WTC11 (cell line): ENCODE measurements at places on chromosomes 13 and 19. TPM values are rescaled to one million over a fixed set of nuclear protein-coding genes. Genes with fewer than 3 reads are reported as not detected.
A peak's percentile ranks its signal among the peaks of the same experiment; 100 is the strongest.

DNA sequence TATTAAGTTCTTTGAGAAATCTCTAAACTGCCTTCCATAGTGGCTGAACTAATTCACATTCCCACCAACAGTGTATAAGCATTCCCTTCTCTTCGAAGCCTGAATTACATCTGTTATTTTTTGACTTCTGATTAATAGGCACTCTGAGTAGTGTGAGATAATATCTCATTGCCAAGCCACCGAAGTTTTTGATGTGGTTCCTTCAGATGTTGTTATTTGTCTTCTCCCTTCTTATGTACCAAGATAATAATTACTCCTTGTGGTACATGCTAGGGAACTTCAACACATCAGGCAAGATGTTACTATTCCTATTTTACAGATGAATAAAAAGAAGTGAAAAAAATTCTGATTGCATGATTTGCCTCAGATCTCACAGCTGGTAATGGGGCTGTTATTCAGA is 70.9 kb downstream of the KCTD12 start:
- no peaks in the 10 kb centered on the region for H3K4me1 ChIP-seq
- no peak for DNase-seq
- H3K27ac ChIP-seq, result no peak overlapping the region
- no peak overlapping the region for H3K4me3 ChIP-seq
- no peaks in the 10 kb centered on the region; the same call in 1 of the 2 replicates for H3K27me3 ChIP-seq
- H3K36me3 ChIP-seq, result no peaks in the 10 kb centered on the region

DNA sequence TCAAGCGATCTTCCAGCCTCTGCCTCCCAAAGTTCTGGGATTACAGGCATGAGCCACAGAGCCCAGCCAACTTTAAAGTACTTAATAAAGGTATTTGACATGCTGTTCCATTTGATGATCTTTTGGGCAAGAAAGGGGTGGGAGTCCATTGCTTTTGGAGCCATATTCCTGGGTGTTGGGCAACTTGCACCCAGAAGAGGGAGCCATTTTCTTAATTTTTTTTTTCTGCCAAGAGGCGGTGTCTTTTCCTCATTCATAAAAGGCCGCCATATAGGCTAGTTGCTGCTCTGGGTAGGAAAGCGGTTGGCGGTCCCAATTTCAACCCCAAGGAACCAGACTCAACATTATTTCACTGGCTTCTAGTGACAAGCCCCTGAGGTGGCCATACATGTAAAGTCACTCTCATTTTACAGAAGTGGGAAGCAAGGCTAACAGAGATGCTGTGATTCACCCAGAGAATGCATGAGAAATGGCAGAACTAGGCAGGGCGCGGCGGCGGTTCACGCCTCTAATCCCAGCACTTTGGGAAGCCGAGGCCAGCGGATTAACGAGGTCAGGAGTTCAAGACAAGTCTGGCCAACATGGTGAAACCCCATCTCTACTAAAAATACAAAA is 139.6 kb downstream of the CACNA1A start:
- H3K27me3 ChIP-seq, result no peaks in the 10 kb centered on the region
- H3K4me1 ChIP-seq, result peaks cover 8% of the 10 kb centered on the region; the same call in 1 of the 2 replicates
- peak; percentile 16 for DNase-seq
- no peak overlapping the region for H3K27ac ChIP-seq

DNA sequence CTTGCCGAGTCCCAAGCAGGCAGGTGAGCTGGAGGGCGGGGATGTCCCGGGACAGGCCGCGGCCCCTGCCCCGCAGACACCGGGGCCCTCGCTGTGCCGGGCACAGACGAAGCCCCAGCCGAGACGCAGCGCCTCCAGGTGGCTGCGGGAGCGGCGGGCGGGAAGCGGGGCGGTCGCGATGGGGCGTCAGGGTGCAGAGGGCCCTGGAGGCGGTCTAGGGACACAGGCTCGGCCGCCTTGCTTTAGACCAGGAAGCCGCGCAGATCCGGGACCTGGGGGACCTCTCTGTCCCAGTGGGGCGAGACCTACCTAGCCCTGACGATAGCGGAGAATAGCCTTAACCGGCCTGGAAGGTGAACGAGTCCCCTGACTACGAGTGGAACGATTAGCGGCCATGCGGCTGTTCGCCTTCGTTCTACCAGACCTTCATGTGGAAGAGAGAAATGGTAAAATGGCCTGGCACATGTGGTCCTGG is 4.2 kb upstream of the ZNF564 start:
- no peaks in the 10 kb centered on the region for H3K36me3 ChIP-seq
- H3K4me3 ChIP-seq, result no peak overlapping the region; the same call in 1 of the 2 replicates
- H3K27me3 ChIP-seq, result peaks cover 17% of the 10 kb centered on the region
- H3K27ac ChIP-seq, result no peak overlapping the region
- DNase-seq, result peak; percentile 75

DNA sequence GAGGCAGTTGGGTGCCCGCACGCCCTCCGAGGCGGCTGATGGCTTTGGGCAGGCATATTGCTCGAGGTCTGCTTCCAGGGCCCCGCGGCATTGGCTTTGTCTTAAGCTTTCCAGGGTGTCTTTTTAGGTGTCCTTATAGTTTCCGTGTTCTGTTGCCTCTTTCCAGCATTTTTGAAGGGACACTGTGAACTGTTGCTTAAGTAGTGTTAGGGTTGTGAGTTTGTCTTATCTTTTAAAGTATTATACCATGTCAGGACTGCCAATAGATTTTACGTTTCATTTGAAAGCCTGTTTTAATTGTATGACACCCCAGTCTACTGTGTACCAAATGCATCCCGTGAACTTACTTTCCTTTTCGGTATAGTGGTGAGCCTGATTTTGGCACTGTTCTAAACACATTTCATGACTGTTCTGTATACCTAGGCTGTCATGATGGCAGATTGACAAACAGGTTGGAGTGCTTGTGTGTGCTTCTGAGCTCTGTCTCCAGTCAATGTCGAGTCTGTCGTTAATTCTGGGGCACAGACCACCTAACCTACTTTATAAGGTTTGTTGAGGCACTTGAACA is 656 bp downstream of the PCCA start:
- H3K27me3 ChIP-seq, result no peaks in the 10 kb centered on the region
- no peak for DNase-seq
- H3K4me1 ChIP-seq, result peaks cover 31% of the 10 kb centered on the region
- peaks cover 29% of the 10 kb centered on the region for H3K36me3 ChIP-seq
- peak overlapping the region; percentile 94 for H3K4me3 ChIP-seq

- peaks cover 10% of the 10 kb centered on the region for H3K4me1 ChIP-seq
- no peak overlapping the region for H3K27ac ChIP-seq
- no peak for DNase-seq
Observed at GRCh38 chr13:74530011-74530410, 395.8 kb upstream of the KLF12 start.

DNA sequence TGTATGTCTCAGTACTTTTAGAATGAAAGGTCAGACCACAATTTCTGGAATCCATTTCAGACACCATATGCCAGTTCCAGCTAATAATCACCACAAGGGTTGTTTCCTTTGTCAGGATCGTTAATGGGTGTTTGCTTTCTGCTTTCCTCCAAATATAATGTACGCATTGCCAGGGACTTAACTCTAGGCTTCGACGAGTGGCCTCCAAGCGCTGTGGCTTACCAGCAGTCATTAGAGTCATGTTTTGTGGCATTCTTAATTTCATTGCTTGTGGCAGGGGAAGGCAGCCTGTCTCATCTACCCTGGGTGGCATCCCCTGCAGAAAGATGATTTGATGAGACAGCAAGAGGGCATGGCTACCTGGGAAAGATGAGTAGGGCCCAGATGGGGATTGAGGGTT is 22.5 kb downstream of the SAFB start:
- no peak overlapping the region for H3K27ac ChIP-seq
- H3K4me1 ChIP-seq, result peaks cover 3% of the 10 kb centered on the region; the same call in 1 of the 2 replicates
- no peak overlapping the region for H3K4me3 ChIP-seq
- no peaks in the 10 kb centered on the region for H3K27me3 ChIP-seq
- no peak for DNase-seq
- H3K36me3 ChIP-seq, result peaks cover 85% of the 10 kb centered on the region

GRCh38 chr13:26216042-26216441 is 6.1 kb downstream of the RNF6 start:
- H3K27me3 ChIP-seq, result no peaks in the 10 kb centered on the region
- peaks cover 4% of the 10 kb centered on the region for H3K4me1 ChIP-seq
- no peak overlapping the region for H3K4me3 ChIP-seq
- peaks cover 52% of the 10 kb centered on the region for H3K36me3 ChIP-seq
- no peak overlapping the region for H3K27ac ChIP-seq

GIPR gene
- total RNA-seq, result 1.6 to 1.8 TPM (median 1.7 TPM) in 3 replicates

GRCh38 chr19:16914421-16914820 is 25.6 kb downstream of the F2RL3 start:
- no peak for DNase-seq
- peaks cover 3% of the 10 kb centered on the region; the same call in 1 of the 2 replicates for H3K27me3 ChIP-seq
- peaks cover 15% of the 10 kb centered on the region for H3K36me3 ChIP-seq
- H3K27ac ChIP-seq, result no peak overlapping the region
- no peaks in the 10 kb centered on the region for H3K4me1 ChIP-seq
- H3K4me3 ChIP-seq, result no peak overlapping the region

GRCh38 chr13:63631006-63631405 is 2215.4 kb upstream of the PCDH20 start:
- no peak overlapping the region for H3K27ac ChIP-seq
- no peaks in the 10 kb centered on the region for H3K36me3 ChIP-seq
- H3K4me3 ChIP-seq, result no peak overlapping the region
- H3K27me3 ChIP-seq, result no peaks in the 10 kb centered on the region
- H3K4me1 ChIP-seq, result no peaks in the 10 kb centered on the region

DNA sequence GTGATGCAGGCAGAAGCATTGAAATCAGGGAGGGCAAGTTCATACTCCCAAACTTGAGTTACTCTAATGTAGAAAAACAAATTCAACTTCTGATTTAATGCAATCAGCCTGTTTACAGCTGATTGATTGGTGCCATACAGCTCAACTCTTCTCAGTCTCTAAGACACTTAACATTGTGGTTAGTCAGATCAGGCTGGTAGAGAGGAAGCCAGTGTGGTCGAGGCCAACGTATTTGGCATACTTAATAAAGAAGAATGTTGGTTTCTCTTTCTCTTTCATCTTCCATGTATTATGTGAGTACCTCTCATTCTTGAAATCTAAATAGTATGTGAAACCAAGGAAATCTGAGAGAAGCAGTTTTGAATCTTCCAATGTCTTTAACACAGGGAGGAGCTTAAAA is 255.0 kb upstream of the SLITRK1 start:
- peaks cover 18% of the 10 kb centered on the region for H3K4me1 ChIP-seq
- no peaks in the 10 kb centered on the region for H3K27me3 ChIP-seq
- no peak for DNase-seq
- H3K36me3 ChIP-seq, result peaks cover 2% of the 10 kb centered on the region; the same call in 1 of the 2 replicates
- H3K27ac ChIP-seq, result no peak overlapping the region
- no peak overlapping the region for H3K4me3 ChIP-seq

DNA sequence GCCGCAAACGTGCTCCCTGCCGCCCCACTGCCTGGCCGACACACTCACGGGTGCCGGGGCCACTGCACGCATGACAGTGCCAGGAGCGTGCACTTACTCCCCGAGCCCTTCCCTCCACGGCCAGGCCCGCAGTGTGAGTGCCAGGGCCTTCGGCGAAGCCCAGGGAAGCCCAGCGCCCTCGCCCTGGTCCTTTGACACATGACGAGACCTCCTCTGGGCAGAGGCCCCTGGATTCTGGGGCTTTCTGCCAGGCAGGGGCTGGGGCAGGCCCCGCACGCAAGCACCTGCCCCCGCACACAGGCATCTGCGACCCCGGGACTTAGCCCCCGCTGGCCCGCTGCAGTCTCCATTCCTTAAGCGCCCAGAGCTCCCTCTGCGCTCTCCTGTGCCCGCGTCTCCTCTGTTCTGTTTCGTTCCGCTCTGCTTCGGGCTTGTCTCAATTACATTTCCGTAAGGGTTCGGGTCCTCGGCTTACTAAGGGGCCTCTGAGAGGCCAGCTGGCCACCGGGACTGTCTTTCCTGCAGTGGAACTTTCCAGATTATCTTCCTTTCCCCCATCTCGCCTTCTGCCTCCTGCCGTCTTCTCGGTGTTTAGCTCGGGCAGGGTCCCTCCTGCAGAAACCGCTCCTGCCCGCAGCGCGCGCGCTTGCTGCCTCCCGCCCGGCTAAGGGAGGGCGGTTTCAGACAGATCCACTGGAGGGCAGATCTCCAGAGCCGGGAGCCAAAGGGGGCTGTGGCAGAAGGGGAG is 98.8 kb downstream of the ING1 start:
- H3K27me3 ChIP-seq, result peaks cover 18% of the 10 kb centered on the region
- peaks cover 60% of the 10 kb centered on the region for H3K4me1 ChIP-seq
- no peaks in the 10 kb centered on the region for H3K36me3 ChIP-seq
- H3K4me3 ChIP-seq, result peak overlapping the region; percentile 57
- peak; percentile 57 for DNase-seq

DNA sequence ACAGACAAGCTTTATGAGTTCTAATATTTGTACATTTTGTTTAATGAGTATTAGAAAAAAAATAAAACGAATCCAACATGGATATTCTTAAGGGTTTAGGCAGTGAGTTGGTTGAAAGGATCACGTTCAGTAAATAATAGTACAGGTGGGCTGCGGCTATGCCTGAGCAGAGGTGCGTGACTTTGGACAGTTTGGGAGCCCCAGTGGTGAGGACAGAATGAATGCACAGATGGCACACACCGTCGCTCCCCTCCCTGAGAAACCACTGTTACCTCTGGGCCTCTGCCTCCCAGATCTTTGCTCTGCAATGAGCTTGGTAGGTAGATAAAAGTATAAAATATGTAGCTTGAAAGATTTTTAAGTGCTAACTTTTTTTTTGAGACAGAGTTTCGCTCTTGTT is 153.3 kb downstream of the SIPA1L3 start:
- H3K4me3 ChIP-seq, result no peak overlapping the region
- H3K27ac ChIP-seq, result peak overlapping the region; percentile 27; the same call in 1 of the 2 replicates
- H3K36me3 ChIP-seq, result no peaks in the 10 kb centered on the region
- H3K4me1 ChIP-seq, result peaks cover 31% of the 10 kb centered on the region
- no peak for DNase-seq

- H3K27ac ChIP-seq, result peak within 1 kb of the TSS; percentile 84
- H3K27me3 ChIP-seq, result peaks cover 38% of the 10 kb centered on the region
Observed at GRCh38 chr19:55149078-55150003, at the start of gene TNNT1. Gene TNNT1, minus strand, starts transcription at chr19:55149206. Its CDS starts 2,049 bp downstream, at chr19:55147157.

DNA sequence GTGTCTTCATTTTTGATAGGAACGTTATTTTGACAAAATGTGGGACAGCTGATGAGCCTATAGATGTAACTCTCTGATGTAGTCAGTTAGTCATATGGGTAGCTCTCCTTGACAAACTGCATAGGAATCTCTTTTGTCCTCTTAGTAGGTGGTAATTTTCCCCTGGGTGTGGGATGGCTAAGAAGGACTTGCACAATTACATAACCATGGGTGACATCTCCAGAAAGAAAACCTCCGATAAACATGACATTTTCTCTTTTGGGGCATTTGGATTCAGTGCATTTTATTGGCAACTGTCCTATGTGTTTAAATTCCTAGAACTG is 41.8 kb downstream of the IGFL3 start:
- DNase-seq, result no peak
- H3K4me3 ChIP-seq, result no peak overlapping the region
- peaks cover 3% of the 10 kb centered on the region; the same call in 1 of the 2 replicates for H3K4me1 ChIP-seq
- H3K27ac ChIP-seq, result no peak overlapping the region
- H3K27me3 ChIP-seq, result peaks cover 48% of the 10 kb centered on the region
- no peaks in the 10 kb centered on the region for H3K36me3 ChIP-seq

DNA sequence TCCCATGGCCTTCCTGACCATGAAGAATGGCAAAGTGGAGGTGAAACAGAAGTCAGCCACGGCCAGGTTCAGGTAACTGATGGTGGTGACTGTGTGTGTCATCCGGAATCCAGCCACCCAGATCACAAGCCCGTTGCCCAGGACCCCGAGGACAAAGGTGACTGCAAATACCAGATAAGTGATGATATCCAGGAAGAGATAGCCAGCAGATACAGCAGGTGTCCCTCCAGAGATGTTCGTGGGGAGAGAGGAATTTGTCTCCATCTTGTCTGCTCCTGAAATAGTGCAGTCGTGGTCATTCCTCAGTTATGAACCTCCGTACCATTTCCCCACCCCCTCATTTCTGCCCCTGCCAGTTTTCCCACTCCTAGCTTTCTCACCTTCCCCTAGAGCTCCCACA is 4.9 kb downstream of the FPR1 start:
- no peak for DNase-seq
- no peak overlapping the region for H3K27ac ChIP-seq
- peaks cover 2% of the 10 kb centered on the region; the same call in 1 of the 2 replicates for H3K4me1 ChIP-seq
- no peak overlapping the region for H3K4me3 ChIP-seq
